ENCODE measurements at places on chromosomes 12 and 14.

GRCh38 chr12:116863275-116863767, 17.9 kb downstream of the HRK start:
- no peak for DNase-seq

- DNase-seq = no peak
Observed at GRCh38 chr12:127712561-127712960, 554.4 kb upstream of the TMEM132C start.

DNA sequence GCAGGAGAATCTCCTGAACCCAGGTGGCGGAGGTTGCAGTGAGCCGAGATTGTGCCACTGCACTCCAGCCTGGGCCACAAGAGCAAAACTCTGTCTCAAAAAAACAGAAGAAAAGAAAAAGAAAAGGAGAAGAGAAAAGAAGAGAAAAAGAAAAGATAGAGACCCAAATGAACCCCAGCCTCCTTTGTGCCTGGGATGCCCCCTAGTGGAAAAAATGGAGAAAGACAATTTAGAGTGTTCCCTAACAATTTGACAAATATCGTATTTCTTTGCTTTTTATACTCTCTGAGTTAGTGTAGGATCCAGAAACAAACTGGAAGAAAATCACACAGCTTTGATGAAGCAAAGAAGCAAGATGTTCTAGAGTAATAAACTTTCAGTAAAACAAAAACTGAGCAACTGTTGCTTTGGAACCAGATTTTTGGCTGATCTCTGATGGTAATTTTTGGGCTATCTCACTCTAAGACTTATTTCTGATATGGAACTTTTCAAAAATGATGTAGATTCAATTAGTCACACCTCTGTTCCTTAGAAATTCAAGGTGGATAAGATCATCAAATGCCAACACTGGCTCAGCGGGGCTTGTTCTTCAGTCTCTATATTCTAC, 18.6 kb upstream of the PRKAB1 start:
- DNase-seq = no peak

- no peak for DNase-seq
Observed at GRCh38 chr14:91098591-91098990, 15.3 kb upstream of the DGLUCY start.

GRCh38 chr12:132099739-132100138, 44.4 kb downstream of the DDX51 start:
- DNase-seq = no peak

DNA sequence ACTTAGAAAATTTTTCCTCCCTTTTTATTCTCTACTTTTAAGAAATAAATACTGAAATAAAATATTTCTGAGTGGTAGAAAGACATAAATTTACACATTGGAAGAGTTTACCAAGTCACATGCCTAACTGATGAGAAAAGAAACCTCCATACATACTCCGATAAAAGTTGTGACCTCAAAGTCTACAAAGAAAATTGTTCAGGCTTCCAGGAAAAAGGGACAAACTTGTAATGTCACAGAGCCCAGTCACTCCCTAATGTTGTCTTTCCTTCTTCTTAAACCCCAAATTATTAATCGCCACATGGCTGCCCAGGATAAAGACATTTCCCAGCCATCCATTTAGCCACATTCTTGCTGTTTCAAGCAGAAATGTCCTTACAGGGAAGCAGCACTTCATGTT, 455.3 kb downstream of the MDGA2 start:
- no peak for DNase-seq

DNA sequence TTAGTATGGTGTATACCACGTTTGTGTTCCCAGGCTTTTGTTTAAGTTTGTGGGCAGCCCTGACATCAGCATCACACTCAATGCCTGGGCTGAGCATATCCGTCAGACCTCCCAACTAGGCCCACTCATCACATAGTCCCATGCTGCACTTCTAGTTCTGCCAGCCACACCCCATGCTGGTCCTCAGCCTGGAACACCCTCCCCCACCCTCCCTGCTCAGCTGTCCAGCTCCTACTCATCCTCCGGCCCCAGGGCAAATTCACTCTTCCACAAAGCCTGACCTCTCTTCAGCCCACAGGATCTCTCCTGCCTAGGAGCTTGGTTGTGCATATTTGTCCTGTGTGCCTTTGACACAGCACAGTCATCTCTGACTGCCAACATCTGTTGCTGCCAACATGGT, 3.9 kb upstream of the ENDOU start:
- no peak for DNase-seq

Measured in vagina (tissue), 2 donors.